Fibroblast of mammary gland (primary cell): ENCODE measurements at places on chromosomes 16 and 17.

DNA sequence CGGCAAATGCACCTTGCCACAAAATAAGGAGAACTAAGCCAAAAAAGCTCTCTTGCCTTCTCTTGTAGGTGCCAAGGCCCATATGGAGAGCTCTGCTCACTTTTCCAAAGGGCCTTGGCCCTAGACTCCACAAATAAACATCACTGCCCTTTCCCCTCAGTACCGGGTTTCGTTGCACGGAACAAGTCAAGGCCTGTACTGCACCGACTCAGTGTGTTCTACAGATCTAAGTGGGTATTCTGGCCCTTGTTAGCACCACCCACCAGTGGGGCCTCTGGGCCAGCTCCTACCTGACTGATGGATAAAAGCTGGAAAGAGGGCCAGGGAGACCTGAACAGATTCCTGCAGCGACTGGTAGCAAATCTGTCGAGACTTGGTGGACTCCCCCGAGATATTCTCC, 43.7 kb upstream of the GSG1L start:
- no peak for DNase-seq

- peak; percentile 97 for DNase-seq
Measured at GRCh38 chr17:33234930-33235685, 58.0 kb downstream of the ASIC2 start.

DNA sequence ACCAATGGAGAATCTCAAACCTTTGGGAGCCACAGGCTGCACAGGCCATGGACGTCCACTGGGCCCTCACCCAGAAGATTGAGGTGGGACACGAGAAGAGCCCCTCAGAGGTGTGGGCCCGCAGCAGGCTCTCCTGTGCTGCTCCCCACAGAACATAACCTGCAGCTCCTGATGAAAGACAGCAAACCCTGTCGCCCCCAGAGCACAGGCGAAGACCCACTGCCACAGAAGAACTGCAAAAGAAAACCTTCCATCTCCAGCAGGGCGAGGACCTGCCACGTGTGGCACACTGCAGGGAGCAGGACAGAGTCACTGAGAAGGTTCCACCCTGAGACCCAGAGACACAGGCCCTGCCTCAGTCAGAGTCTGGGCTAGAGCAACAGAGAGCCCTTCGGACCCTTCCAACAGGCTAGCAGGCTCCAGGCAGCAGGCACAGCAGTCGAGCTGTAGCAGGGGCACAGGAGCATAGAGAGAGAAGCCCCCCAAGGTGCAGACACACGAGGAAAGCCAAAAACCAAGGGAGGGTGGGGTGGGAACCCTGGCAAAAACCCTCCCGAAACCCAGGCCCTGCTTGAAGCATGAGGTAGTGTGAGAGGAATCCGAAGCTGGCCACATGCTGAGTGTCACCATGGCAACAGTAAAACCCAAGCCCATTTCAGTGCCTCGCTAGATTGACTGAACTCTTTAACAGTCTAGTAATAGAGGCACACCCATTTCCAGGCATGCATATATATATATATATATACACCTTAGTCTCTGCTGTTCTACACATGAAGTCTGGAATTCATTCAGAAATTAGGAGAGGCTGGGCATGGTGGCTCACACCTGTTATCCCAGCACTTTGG, 60.0 kb upstream of the CHMP6 start:
- peak; percentile 66 for DNase-seq

DNA sequence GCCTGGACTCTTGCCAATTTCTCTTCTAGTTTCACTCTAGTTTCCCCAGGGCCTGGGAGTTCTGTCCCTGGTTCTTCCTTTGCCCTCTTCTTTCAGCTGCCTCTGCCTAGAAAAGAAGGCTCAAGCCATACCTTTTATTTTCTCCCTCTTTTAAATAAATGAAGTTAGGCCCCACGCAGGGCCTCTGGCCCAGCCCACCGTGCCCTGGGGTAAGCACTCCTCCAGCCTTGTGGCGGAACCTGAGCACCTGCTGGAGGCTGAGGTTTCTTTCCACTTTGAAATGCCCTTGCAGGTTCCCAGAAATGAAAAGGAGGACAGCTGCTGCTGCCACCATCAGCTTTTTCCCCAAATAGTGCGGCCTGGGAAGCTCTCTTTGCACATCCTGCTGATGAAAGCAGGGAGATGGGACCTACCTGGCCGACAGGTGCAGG, 139.4 kb downstream of the CCDC182 start:
- DNase-seq: no peak

- DNase-seq: no peak
Measured at GRCh38 chr17:46071796-46072195, 72.7 kb downstream of the STH start.

DNA sequence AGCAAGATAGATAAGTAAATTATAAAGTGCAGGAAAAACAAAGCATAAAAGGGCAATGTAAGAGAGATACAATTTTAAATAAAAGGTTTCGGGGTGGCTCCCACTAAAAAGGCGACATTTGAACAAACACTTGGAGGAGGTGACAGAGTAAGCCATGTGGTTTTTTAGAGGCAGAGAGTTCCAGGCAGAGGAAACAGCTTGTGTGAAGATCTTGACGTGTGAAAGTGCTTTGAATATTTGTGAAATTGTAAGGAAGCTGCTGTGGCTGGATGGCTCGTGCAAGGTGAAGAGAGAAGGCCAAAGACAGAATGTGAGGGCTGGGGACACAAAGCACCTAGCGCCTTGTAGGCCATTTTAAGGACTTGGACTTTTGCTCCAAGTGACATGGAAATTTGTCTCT, 28.6 kb upstream of the HYDIN start:
- no peak for DNase-seq

GRCh38 chr16:86604436-86605193, 26.3 kb downstream of the FOXL1 start:
- no peak for DNase-seq

GRCh38 chr17:76998839-76999238, 130.6 kb downstream of the MGAT5B start:
- DNase-seq: no peak

DNA sequence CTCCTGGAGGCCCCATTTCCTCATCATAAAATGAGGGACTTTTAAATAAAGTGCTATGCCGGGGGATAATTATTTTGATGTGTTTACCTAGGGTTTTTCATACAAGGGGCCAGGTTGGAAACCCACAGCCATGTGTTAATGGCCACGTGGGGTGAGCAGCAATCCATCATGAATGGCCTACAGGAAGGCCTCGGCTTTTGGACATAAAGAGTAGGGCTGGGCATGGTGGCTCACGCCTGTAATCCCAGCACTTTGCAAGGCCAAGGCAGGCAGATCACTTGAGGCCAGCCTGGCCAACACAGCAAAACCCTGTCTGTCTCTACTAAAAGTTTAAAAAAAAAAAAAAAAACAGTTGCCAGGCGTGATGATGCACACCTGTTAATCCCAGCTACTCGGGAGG, 40.3 kb downstream of the MEAK7 start:
- no peak for DNase-seq

GRCh38 chr17:80998748-80999535, 7.3 kb downstream of the CHMP6 start:
- DNase-seq: no peak

DNA sequence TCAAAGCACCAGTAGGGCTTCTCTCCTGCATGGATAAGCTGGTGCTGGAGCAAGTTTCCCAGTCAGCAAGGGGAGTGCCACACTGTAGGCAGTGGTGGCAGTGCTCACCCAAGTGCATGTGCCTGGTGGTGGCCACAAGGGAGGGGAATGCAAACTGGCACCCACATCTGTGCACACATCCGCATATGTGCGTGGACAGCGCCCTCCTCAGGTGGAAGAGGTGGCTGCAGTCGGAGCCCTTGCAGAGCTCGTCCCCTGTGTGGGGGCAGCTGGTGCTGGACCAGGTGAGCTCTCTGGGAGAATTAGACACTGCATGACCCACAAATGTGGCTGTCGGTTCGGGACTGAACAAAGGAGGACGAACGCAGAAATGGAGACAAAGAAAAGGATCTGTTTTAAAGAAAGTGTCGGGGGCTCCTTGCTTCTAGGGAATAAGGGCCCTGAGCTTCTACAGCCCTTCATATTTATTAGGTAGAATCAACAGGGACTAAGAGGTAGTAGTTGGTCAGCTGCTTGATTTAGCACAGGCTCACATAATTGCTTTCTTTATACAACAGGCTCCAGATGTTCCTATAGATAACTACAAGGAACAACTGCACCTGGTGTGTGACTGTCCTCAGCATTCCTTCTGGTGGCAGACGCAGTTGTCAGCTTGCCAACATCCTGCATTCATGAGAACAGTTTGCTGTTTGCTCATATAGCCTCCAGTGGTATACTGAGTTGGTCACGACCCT, 5.3 kb upstream of the ZNF689 start:
- DNase-seq: peak; percentile 54

- no peak for DNase-seq
Measured at GRCh38 chr17:52106072-52106471, 52.4 kb downstream of the CA10 start.

DNA sequence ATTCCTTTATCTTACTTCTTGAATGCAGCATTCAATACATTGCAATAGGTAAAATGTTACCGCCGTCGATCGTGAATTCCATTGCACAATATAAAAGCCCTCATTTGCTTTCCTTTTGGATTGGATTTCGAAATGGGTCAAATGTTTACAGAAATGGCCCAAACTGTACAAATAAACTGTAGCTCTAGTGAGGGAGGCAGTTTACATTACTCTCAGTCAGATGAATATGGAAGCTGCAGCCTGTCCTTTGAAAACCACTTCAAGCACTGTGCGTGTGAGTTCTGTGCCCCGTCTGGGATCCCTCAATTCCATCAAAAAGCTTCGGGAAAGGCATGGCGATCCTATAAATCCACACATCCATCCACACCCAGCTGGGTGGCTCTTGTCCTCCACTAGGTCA, 258.6 kb upstream of the FOXF1 start:
- no peak for DNase-seq

DNA sequence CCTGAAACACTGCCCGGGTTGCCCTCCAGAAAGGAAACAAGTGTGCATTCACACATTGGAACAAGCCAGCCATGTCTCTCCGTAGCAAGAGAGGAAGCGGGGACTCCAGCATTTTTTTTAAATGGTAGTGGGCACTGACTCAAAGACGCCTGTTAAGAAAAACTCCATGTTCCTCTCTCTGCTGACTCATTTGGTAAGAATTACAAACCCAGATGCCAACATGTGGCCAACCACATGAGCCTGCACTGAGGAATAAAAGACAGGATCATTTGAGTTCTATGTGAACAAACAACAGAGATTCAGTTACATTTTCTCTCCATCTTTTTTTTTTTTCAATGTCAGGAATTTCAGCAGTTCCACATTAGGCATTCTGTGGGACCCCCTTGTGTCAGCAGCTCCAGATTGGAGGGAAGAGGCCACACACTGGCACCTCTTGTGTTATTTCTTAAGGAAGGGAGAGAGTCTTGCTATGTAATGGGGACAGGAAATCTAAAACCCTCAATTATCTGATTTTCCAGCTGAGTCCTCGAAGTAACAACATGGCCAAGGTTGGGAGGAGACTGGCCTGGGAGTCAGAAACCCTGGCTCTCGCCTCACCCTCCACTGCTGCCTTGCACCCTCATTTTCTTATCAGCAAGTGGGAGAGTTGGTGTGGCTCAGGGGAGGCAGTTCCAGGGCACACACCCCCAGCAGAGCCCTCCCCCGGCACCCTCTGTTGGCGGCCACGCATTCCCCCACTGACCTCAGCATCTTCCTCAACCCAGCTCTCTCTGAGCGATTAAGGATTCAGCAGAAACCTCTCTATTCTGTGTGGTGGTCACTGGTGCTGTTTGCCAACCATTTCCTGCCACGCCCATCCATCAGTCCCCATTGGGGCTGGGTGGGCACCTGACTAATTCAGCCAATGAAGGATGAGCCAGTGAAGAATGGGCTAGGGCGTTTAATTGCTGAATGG, 173.0 kb downstream of the FOXL1 start:
- peak; percentile 94 for DNase-seq

- no peak for DNase-seq
Measured at GRCh38 chr16:67329901-67330300, 3.3 kb downstream of the LRRC36 start.

GRCh38 chr17:76772842-76773525, 35.1 kb downstream of the MFSD11 start:
- peak; percentile 92 for DNase-seq

- peak; percentile 46 for DNase-seq
Measured at GRCh38 chr17:52106638-52107261, 51.8 kb downstream of the CA10 start.

- no peak for DNase-seq
Measured at GRCh38 chr17:16534236-16534635, 34.8 kb downstream of the ZNF287 start.

DNA sequence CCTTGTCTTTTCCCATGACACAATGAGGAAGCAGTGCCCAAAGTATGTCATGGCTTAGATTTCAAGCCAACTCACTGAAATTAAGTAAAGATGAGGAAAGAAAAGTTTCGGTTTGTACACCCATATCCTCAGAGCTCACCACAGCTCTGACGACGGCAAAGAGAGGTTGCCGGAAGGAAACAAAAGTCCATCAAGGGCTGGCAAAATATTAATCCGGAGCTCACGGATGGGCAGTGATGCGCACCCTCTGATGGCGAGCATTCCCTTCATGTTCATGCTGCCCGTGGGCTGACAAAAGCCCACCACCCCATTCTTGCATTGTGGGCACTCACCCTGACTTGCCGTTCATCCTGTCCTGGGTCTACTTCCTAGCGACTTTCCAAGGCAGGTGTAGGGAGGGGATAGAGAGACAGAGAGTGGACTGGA, 103.1 kb downstream of the SOX9 start:
- DNase-seq: no peak

GRCh38 chr17:67534941-67535340, 157.9 kb downstream of the PITPNC1 start:
- no peak for DNase-seq

DNA sequence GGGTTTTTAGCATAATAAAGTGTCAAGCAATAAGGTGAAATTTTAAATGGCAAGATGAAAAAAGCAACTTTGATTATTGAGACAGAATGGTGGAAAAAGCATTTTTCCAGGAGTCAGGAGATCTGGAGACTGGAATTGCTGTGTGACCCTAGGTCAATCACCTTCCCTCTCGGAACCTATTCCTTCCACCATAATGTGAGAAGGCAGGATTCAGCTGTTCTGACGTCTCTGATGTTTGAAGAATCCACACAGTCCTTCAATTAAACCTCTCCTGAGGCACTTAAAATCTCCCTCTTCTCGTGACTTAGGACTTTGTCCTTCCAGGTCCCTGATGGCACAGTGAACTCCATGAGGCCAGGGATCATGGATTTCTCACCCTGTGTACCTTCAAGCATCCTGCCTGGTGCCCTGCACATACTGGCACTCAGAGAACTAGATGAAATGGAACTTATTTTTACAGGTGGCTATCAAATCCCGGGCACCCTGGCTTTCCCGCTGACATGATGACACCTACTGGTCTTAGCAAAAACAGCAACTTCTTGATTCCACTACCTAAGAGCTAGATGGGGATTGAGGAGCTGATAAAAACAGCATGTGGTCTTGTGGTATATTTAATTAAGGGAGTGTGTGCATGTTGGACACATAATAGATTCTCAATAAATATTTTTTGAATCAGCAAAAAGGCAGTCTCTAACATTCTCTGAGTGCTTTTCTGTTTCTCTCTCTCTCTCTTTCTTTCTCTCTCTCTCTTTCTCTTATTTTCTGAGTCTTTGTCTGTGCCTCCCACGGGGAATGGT, 2.3 kb upstream of the CCDC182 start:
- DNase-seq: peak; percentile 69
